ENCODE measurements at places on chromosomes 4 and X. TPM values are rescaled to one million over a fixed set of nuclear protein-coding genes. Genes with fewer than 3 reads are reported as not detected.

Gene NAP1L2
- 2.5 TPM for total RNA-seq

Gene REELD1
- 0.08 TPM for total RNA-seq

Gene F9
- total RNA-seq, result not detected

GRCh38 chr4:14867847-14868246 is 134.4 kb upstream of the CPEB2 start:
- no peak for DNase-seq

- no peak for DNase-seq
Observed at GRCh38 chr4:2996415-2996814, 33.0 kb downstream of the GRK4 start.

Gene MAGEA12
- total RNA-seq, result not detected

DNA sequence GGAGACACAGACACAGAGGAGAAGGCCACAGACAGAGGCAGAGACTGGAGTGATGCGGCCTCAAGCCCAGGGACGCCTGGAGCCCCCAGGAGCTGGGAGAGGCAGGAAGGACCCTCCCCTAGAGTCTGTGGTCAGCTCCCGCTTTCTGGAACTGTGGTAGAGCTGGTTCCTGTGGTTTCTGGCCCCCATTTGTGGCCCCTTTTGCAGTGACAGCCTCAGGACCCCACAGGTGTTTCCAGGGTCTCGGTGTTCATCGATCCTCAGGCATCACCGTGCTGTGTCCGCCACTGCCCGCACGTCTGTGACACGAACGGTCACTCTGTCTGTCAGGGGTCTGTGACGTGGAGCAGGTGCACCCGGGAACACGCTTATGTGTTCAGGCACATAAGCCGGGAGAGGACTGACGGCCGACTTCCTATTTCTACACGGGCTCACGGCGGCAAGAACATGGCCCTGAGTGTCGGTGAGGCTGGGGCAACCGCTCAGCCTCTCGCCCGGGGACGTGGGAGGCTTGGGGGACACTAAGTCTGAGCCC is 7.9 kb downstream of the GTPBP6 start:
- no peak for DNase-seq

DNA sequence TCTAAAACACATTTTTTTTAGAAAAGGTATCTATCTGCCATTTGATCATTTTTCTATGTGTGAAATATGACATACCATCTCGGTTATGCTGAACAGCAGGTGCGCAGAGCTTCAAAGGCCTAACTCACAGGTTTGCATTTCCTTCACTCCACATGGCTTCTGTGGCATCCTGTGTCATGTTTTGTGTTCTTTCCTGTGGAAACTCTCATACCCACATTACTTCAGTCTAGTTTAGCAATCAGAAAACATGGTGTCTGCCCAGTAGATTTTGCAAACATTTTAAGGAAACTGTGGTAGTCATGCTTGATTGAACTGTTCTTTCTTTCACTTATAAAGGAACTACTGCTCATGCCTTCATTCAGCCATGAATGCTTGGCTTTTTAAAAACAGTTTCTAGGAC is 11.3 kb upstream of the ARAP2 start:
- peak; percentile 86 for DNase-seq

DNA sequence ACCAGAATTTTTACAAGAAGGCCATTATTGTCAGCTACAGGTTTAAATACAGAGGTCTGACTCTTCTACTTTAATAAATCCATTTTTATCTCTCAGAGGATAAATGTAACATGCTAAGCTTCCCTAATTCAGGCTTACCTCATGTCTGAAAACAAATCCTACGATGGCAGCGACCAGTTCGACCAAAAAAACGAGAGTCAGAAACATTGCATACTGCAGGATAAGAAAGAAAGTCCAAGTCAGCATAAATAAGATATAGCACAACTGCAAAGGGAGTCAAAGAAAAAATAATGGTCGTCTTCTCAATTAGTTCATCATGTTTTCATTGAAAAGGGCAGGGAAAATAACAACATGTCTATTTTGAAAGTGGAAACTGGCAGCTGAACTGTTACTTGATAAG is 1.6 kb downstream of the TSPAN6 start:
- no peak for DNase-seq

DNA sequence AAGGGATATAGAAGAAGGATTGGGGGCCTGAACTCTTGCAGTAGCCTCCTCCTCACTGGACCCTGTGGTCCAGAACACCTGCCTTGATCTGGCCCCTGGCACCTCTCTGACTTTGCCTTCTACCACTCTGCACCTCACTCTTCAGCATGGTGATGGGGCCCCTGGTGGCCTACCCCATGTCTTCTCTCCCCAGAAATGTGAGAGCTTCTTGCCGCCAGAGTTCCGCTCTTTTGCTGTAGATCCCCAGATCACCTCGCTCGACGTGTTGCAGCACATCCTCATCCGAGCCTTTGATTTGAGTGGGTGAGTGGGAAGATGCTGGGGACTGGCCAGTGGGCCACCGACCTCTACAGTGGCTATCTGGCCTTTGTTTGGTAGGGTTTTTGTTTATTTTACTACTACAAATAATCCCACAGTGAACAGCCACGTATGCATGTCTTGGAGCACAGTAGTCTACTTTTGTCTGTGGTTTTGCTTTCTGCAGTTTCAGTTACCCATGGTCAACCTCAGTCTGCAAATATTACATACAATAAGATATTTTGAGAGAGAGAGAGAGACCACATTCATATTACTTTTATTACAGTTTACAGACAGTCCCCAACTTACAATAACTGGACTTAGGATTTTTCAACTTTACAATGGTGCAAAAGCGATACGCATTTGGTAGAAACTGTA is 1.8 kb downstream of the TBC1D25 start:
- no peak for DNase-seq

Gene CT45A10
- total RNA-seq, result not detected

GRCh38 chrX:17563515-17563914 is 173.8 kb upstream of the SCML1 start:
- DNase-seq, result no peak

GRCh38 chr4:94407846-94408245 is 43.9 kb upstream of the PDLIM5 start:
- DNase-seq, result no peak

DNA sequence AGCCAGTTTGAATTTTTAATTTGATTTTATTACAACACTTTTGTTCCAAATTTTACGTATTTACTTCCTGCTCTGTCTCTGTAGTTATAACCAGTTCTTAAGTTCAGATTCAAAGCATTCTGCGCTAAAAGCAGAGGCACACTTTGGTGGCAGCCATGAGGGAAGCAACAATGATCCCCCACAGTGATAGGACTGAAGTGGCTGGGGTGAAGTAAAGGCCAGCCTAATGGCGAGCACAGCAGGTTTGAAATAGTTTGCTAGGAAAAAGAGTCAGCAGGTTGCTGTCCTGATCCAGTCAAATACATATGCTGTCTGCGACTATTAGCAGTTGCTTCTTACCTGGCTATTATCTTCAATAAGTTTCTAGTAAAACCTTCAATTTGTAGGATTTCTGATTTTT is 176.3 kb downstream of the RPA4 start:
- no peak for DNase-seq

DNA sequence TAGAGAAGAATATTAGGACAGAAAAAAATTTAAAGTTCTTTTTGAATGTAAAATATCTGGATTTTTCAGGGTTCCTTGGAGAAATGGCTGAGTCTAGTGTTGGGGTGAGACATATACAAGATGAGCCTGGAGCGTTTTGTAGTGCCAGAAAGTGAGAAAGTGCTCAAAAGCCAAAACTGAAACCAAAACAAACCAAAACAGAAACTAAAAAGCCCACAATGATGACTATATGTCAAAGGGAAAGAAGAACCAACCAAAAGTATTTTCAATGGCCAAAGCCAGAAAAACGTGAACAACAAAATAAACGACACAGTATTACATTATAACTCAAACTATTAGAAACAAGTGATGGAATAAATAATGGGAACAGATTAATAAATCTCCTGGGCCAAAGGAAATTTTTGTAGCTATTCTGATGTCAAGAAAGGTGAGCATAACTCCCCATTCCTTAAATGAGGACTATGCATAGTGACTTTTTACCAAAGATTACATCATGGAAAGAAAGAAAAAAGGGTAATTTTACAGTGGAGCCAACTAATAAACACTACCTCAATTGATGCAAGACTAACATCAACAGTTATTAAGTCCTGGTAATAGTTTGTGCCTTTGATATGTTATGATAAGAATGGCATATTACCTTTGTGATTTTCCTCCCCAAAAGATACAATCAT is 1137.6 kb downstream of the C4orf33 start:
- DNase-seq, result peak; percentile 9

Gene IL2RG
- total RNA-seq, result 523 TPM

- no peak for DNase-seq
Observed at GRCh38 chr4:87108142-87108546, 112.3 kb downstream of the KLHL8 start.

Gene IL9R
- 25.2 TPM for total RNA-seq

DNA sequence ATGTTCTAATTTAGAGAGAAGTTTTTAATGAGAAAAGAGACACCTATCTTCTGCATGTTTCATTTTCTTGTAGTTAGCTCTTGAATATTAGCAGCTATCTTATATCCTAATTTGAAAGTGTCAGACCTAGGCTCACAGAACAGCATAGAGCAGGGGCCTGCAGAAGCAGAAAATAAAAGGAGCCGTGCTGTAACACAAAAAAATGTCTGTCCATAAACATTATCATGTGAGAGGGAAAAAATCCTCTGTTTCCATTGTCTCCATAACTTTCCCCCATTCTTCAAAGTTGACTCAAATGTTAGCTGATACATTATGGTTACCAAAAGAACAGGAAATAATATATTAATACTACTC is 329.2 kb upstream of the EPHA5 start:
- DNase-seq, result no peak

- DNase-seq, result no peak
Observed at GRCh38 chr4:182897601-182898478, 19.3 kb downstream of the DCTD start.

DNA sequence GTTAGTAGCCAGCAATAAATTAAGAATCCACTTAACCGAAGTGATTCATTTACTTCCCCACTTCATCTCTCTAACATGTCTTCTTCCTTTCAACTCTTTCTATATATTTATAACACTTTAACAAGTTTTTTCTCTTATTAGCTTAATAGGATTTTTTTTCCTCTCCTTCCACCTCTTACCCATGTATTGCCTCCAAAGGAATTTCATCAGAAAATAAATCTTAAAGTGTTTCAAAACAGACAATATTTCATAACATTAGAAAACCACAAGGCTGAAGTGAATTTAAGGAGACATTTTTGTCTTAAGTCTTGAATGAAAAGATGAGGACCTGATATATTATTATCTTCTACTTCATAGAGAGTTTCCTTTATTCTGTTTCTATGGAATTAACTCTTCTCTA is 101.5 kb downstream of the PDGFC start:
- no peak for DNase-seq

GRCh38 chr4:171565130-171565788 is 247.9 kb upstream of the GALNTL6 start:
- no peak for DNase-seq

DNA sequence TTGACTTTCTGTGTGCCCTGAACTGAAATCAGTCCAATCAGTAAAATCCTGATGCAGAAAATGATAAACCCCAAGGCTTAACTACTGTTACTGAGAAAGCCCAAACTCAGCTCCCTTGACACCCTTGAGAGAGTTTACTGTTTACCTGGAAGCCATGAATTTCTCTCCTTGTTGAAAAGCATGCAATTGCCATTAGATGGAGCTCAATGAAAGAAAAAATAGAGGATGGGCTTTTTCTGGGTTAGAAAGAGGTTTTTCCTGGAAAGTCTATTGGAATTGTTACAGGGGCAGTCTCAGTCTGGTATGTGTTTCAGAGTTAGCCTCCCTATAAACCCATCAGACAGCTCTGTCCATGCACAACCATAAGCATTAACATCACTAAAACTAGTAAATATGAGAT is 66.4 kb upstream of the C4orf54 start:
- no peak for DNase-seq

Gene USP17L30
- total RNA-seq, result not detected

GRCh38 chr4:38489924-38490639 is 173.9 kb upstream of the KLF3 start:
- DNase-seq, result peak; percentile 10

DNA sequence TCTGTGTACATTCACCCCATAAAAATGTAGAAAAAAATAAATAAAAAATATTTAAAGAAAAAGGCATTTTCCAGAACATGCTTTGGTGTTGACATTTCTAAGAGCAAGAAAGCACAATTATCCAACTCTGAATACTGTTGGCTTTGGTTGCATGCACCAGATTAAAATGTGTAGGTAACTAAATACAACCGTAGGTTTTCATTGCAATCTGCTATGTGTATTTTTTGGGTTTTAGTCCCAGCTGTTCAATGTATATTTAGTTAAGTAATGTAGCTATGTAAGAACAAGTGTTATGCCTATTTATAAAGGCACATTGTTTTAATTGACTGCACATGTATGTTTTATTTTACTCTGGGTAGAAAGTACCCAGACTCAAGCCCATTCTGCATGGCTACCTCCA is 108.1 kb upstream of the PAQR3 start:
- DNase-seq, result no peak

GRCh38 chr4:32475710-32476109 is 1755.5 kb downstream of the PCDH7 start:
- DNase-seq, result no peak

DNA sequence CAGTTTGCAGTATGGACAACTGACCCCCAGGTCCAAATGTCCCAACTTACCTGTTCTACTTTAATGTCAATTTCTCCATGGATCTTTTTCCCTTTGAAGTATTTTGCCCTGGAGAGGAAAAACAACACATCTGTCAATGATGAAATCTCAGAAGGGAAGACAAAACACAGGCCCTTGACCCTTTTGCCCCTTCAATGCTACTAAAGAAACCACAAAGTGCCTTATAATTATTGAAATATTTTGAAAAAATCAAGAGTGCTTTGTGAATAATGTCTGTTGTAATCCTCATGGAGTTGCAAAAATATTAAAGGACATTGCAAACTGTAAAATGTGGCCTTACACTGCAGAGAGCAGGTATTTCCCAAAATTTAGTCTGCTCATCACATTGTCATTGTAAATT is 12.6 kb downstream of the SYN1 start:
- no peak for DNase-seq

DNA sequence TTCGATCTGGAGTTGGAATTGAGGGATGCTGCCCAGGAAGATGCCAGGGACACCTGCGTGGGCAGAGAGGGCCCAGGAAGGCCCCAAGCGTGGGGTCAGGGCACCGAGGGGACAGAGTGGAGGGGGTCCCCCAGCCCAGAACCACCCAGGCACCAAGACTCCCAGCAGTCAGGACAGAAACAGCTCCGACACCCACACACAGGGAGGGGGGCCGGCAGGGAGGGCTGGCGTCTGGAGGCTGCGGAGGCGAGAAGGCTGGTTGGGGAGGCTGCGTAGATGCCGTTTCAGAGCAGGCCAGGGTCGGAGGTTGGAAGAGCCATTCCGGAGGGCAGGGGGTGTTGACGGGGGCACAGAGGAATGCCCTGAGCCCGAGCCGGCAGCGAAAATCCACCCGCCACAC is 23.6 kb downstream of the ATP5ME start:
- DNase-seq, result no peak
